ENCODE measurements at places on chromosomes 7 and 10.

GRCh38 chr7:85103357-85103756 is 83.5 kb downstream of the SEMA3D start:
- H3K4me3 ChIP-seq: no peak overlapping the region
- H3K27ac ChIP-seq: no peak overlapping the region
- no peak for DNase-seq
- no peaks in the 10 kb centered on the region for H3K36me3 ChIP-seq

DNA sequence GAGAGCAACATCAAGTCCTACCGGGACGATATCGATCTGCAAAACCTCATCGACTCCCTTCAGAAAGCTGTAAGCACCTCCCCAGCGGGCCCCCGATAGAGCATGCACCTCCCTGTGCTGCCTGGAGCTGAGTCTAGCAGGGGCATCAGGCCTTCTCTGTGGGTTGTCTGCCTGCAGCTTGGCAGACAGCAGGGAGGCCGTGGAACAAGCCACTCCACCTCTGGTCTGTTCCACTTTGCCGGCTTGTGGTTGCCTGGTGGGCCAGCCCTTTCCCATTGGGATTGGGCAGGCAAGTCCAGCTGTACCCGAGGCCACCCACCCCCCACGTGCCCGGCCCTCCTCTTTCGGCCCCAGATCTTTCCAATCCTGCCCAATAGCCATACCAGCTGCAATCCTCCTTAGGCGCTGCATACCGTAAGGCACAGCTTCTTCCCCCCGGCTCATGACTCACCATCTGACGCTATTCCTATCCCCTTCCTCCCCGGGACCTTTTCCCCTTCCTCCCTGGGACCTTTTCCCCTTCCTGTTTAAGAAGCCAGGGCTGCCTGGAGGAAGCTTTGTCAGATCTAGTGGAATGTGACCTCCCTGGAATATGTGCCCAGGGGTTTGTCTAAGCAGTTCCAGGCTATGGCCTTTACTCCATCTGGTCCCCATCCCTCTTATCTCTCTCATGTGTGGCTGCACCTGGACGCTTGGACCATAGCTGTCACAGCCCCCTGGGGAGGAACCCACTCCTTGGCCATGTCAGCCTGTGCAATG is 28.1 kb upstream of the SH2D4B start:
- H3K27me3 ChIP-seq: no peaks in the 10 kb centered on the region
- no peak for DNase-seq
- H3K4me1 ChIP-seq: peaks cover 46% of the 10 kb centered on the region
- H3K36me3 ChIP-seq: peaks cover 55% of the 10 kb centered on the region
- H3K4me3 ChIP-seq: no peak overlapping the region
- H3K27ac ChIP-seq: no peak overlapping the region

DNA sequence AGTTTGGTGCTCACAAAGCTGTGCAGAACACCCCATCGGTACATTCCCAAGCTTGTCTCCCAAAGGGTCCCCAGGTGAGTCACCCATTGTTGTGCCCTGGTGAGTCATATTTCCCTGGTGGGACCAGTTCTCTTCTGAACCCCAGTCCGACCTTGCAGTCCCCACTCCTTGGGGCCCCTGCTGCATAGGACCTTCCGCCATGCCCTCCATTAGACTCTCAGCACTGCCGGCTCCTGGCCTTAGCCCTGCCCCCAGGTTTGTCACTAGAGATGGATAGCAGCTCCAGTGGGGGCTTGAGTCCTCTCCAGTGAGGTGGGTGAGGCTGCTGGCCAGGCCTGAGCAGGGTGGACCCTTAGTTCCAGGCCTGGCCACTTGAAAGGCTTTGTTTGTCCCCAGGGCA is 80.5 kb upstream of the MKI67 start:
- peaks cover 9% of the 10 kb centered on the region for H3K27me3 ChIP-seq
- no peak overlapping the region for H3K27ac ChIP-seq
- H3K4me1 ChIP-seq: peaks cover 3% of the 10 kb centered on the region
- H3K4me3 ChIP-seq: no peak overlapping the region

DNA sequence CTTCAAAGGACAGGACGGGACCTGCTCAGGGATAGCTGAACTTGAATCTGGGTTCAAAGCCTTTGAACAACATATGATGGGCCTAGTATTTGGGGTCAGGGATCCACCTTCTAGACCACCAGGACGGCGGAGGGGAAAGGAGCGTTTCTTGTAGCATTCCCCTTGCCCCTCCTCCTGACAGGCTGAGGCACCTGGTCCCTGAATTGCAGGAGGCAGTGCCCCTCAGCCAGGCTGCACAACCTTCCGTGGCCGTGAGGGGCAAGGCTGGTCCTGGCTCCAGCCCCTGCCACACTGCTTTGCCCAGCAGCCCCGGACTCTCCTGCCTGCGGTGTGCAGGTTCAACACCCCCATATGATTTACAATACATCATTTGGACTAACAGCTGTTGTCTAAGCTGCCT is 58.1 kb downstream of the INSIG1 start:
- DNase-seq: no peak
- no peak overlapping the region for H3K4me3 ChIP-seq
- H3K27me3 ChIP-seq: no peaks in the 10 kb centered on the region
- H3K4me1 ChIP-seq: no peaks in the 10 kb centered on the region

DNA sequence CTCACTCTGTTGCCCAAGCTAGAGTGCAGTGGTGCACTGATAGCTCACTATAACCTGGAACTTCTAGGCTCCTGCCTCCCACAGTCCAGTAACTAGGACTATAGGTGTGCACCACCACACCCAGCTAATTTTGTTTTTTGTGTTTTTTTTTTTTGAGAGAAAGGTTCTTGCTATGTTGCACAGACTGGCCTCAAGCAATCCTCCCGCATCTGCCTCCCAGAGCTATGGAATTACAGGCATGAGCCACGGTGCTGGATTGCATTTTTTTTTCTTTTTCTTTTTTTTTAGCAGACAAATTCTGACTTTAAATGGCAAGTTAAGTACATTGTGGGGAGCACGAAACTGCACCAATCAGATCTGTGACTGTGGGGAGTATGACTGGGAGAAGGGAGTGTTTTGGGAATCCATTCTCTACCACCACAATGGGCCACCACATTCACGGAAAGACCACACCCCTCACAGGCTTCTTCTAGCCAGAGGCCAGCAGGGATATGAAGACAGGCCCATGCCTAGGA is 58.1 kb upstream of the MSMB start:
- H3K27me3 ChIP-seq: peaks cover 20% of the 10 kb centered on the region
- H3K36me3 ChIP-seq: no peaks in the 10 kb centered on the region
- H3K27ac ChIP-seq: no peak overlapping the region
- DNase-seq: no peak
- peaks cover 16% of the 10 kb centered on the region for H3K4me1 ChIP-seq
- H3K4me3 ChIP-seq: no peak overlapping the region

DNA sequence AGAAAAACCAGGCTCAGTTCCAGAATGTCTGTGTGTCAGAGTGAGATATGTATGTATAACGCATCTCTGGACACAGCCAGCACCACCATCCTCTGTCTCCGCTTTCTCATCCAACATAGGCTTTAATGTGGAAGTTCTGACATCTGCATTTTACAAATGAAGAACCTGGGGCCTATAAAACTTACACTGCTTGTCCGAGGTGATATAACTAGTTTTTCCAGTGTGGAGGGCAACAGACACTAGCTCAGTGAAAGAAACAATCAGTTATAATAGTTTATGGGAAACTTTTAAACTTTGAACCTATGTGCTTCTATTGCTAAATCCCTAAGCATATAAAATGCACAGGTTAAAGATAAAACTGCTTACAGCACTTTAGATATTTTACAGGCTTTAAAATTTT is 208.7 kb downstream of the CRPPA start:
- no peaks in the 10 kb centered on the region for H3K36me3 ChIP-seq
- no peak overlapping the region for H3K4me3 ChIP-seq
- no peaks in the 10 kb centered on the region for H3K27me3 ChIP-seq

DNA sequence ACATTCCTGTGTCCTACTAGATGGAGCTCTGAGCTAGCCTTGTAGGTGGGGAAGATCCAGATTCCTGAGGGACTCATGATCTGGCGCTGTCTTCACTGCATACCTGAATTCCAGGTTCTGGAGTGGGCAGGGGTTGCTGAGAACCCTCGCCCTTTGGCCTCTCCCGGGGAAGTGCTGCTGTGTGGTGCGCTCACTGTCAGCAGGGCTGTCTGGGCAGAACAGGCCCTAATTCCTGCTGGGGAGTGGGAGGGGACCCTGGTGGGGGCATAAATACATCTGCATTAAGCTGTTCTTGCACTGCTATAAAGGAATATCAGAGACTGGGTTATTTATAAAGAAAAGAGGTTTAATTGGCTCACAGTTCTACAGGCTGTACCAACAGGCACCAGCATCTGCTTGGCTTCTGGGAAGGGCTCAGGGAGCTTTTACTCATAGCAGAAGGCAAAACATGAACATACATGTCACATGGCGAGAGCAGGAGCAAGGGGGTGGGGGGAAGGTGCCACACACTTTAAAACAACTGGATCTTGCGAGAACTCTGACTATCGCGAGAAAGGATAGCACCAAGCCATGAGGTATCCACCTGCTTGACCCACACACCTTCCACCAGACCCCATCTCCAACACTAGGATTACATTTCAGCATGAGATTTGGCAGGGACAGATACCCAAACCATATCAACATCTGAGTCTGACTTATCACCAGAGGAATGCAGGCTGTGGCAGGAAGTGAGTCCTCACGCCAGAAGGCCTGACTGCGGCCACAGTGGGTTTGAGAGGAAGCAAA is 115.0 kb downstream of the ADCY1 start:
- no peak overlapping the region for H3K27ac ChIP-seq
- H3K4me3 ChIP-seq: no peak overlapping the region
- H3K4me1 ChIP-seq: no peaks in the 10 kb centered on the region
- no peak for DNase-seq
- no peaks in the 10 kb centered on the region for H3K36me3 ChIP-seq

GRCh38 chr10:14144451-14144850 is 186.3 kb downstream of the FRMD4A start:
- no peak for DNase-seq
- no peaks in the 10 kb centered on the region for H3K4me1 ChIP-seq
- H3K27ac ChIP-seq: no peak overlapping the region
- no peaks in the 10 kb centered on the region for H3K36me3 ChIP-seq
- no peak overlapping the region for H3K4me3 ChIP-seq
- H3K27me3 ChIP-seq: peaks cover 9% of the 10 kb centered on the region

DNA sequence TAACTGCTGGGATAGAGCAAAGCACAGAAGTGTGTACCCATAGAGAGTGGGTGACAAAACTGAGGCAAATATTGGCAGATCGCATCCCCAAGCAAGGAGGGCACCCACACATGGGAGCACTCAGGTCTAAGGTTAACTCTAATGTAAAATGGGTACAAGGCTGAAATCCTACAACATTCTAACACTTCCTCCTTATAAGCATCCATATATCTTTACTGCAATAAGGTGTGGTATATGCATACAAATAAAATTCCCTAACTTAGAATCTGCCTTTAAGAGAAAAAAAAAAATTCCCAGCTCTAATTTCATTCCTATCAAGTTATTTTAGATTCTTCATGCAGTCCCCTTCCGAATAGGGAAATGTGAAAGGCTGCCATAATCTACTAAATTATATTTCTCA is 18.7 kb downstream of the EIF3A start:
- no peak overlapping the region for H3K27ac ChIP-seq
- H3K4me3 ChIP-seq: no peak overlapping the region
- peaks cover 60% of the 10 kb centered on the region for H3K36me3 ChIP-seq
- H3K27me3 ChIP-seq: no peaks in the 10 kb centered on the region
- DNase-seq: no peak

DNA sequence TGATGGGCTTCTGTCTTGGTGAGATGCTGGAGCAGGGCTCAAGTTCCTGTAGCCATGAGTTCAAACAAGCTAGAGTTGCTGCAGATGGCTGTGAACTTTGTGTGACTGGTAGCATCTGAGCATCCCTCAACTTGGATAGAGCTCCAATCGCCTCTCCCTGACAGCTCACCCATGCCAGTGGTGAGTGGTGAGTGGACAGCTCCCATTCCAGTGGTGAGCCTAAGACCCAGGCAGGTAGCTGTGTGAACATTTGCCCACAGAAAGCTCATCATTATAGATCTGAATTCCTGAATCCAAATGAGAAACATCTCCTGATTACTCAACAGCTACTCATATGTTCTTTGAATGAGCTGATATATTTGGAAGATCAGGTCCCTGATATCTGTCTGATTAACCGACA is 25.3 kb downstream of the STEAP1B start:
- no peaks in the 10 kb centered on the region for H3K36me3 ChIP-seq
- H3K4me3 ChIP-seq: no peak overlapping the region
- no peaks in the 10 kb centered on the region for H3K4me1 ChIP-seq
- H3K27me3 ChIP-seq: peaks cover 7% of the 10 kb centered on the region

GRCh38 chr10:76270464-76270863 is 839.0 kb downstream of the LRMDA start:
- H3K36me3 ChIP-seq: no peaks in the 10 kb centered on the region
- no peak for DNase-seq
- no peaks in the 10 kb centered on the region for H3K27me3 ChIP-seq
- no peak overlapping the region for H3K27ac ChIP-seq

- H3K4me3 ChIP-seq: no peak overlapping the region
- H3K36me3 ChIP-seq: peaks cover 5% of the 10 kb centered on the region
- no peaks in the 10 kb centered on the region for H3K4me1 ChIP-seq
- no peak for DNase-seq
- no peak overlapping the region for H3K27ac ChIP-seq
Measured at GRCh38 chr7:93293229-93293628, 61.1 kb downstream of the VPS50 start.

DNA sequence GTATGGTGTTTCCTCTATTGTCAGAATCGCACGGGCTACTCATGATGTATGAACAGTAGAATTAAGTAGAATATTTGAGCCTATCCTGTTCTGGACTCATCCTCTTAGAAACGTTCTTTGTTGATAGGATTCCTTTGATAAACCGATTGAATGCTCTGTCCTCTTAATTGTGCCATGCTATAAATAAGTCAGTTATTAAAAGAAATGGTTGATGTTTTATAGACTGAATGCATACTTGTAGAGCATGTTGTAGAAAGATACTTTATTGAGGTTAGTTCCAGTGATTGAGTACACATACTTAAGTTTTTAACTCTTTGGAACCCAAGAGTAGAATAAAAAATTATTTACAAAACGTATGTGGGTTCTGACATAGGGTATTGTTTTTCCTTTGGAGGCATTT is 54.9 kb upstream of the HBP1 start:
- H3K4me1 ChIP-seq: no peaks in the 10 kb centered on the region
- peaks cover 8% of the 10 kb centered on the region for H3K27me3 ChIP-seq
- no peak overlapping the region for H3K4me3 ChIP-seq
- DNase-seq: no peak

GRCh38 chr10:46549171-46550075 is 7.0 kb downstream of the GPRIN2 start:
- H3K4me3 ChIP-seq: no peak overlapping the region
- peaks cover 3% of the 10 kb centered on the region for H3K27me3 ChIP-seq
- H3K36me3 ChIP-seq: no peaks in the 10 kb centered on the region
- no peaks in the 10 kb centered on the region for H3K4me1 ChIP-seq

GRCh38 chr10:48448796-48449195 is 142.3 kb downstream of the MAPK8 start:
- H3K27me3 ChIP-seq: no peaks in the 10 kb centered on the region
- DNase-seq: no peak
- no peak overlapping the region for H3K27ac ChIP-seq
- H3K4me3 ChIP-seq: no peak overlapping the region
- H3K4me1 ChIP-seq: no peaks in the 10 kb centered on the region

- peaks cover 2% of the 10 kb centered on the region for H3K27me3 ChIP-seq
- no peak overlapping the region for H3K4me3 ChIP-seq
- no peak overlapping the region for H3K27ac ChIP-seq
- DNase-seq: no peak
- H3K4me1 ChIP-seq: no peaks in the 10 kb centered on the region
Measured at GRCh38 chr7:104627516-104627915, 299.1 kb downstream of the LHFPL3 start.

GRCh38 chr10:30861221-30861620 is 170.4 kb downstream of the ZNF438 start:
- no peak overlapping the region for H3K4me3 ChIP-seq
- no peaks in the 10 kb centered on the region for H3K27me3 ChIP-seq
- H3K4me1 ChIP-seq: no peaks in the 10 kb centered on the region
- DNase-seq: no peak

- H3K27ac ChIP-seq: no peak overlapping the region
- H3K36me3 ChIP-seq: peaks cover 4% of the 10 kb centered on the region
- peaks cover 6% of the 10 kb centered on the region for H3K27me3 ChIP-seq
- no peak for DNase-seq
Measured at GRCh38 chr10:50679149-50679548, 55.4 kb upstream of the SGMS1 start.

Data from activated T-helper 1 cell treated with anti-CD3 and anti-CD28 coated beads, Interleukin-12 subunit alpha, Interleukin-12 subunit beta, Interleukin-2, Interleukin-4 antibody, amounts not matched to agents 30 ng/mL and 10 ng/mL and 1 ng/mL, durations not matched to agents 14 hours and 24 hours and 36 hours (primary cell).